Activated naive CD4-positive, alpha-beta T cell treated with anti-CD3 and anti-CD28 coated beads, Interleukin-2, amount 10 ng/mL, durations not matched to agents 7 days and 5 days (primary cell): ENCODE measurements at places on chromosomes 16 and 17.

DNA sequence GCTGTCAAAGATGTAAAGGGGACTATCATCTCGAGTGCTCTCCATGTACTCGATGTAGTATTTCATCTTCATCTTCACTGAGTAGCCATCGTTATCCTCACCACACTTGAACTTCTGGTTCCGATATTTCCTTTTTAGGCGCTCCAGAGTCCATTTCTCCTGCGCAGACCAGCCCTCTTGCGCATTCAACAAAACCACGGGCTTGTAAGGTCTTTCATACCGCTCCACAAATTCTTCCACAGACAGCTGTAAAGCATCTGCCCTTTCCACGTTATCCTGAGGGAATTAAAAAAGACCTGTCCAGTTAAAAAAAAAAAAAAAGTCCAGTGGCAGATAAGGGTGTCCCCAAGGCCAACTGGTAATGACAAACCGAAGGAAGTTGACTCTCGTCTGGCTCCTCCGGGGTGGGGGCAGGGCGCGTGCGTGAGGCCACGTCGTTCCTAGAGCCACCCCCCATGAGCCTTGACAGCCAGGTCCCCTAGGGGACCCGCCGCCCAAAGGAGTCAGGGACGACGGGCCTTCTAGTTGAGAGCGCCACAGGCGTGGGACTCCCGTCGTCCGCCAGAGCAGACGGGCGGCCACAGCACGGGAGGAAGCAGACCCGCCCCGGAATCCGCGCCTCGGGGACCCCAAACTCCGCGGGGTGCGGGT, 701 bp downstream of the JMJD6 start:
- no peaks in the 10 kb centered on the region for H3K27me3 ChIP-seq
- peak overlapping the region; percentile 96 for H3K4me3 ChIP-seq
- peaks cover 47% of the 10 kb centered on the region for H3K36me3 ChIP-seq
- H3K4me1 ChIP-seq = peaks cover 76% of the 10 kb centered on the region
- DNase-seq = peak; percentile 82

DNA sequence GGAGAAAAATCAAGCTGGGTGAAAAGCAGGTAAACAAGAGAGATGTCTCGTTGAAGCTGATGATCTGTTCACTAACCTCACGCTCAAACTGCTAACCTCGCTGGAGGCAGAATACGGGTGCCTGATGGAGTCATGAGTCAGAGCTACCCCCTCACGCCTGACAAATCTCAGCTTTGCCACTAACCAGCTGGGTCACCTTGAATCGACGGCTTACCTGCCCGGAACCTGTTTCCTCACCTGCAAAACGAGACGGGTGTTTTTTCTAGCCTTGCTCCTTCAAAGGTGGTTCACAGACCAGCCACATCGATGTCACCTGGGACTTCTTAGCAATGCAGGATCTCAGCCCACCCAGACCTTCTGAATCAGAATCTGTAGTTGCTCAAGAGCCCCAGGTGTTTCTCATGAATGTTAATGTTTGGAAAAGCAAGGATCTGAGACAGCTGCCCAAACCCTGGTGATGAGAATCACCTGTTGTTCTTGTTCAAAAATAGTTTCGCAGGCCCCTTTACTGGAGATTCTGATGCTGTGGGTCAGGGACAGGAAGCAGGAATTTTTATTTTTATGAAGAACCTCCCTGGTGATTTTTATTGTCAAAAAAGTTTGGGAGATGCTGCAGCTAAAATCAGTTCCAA, 56.9 kb downstream of the MARCHF10 start:
- no peak for DNase-seq
- H3K27me3 ChIP-seq = peaks cover 24% of the 10 kb centered on the region
- no peak overlapping the region for H3K4me3 ChIP-seq
- H3K4me1 ChIP-seq = no peaks in the 10 kb centered on the region
- H3K36me3 ChIP-seq = no peaks in the 10 kb centered on the region

DNA sequence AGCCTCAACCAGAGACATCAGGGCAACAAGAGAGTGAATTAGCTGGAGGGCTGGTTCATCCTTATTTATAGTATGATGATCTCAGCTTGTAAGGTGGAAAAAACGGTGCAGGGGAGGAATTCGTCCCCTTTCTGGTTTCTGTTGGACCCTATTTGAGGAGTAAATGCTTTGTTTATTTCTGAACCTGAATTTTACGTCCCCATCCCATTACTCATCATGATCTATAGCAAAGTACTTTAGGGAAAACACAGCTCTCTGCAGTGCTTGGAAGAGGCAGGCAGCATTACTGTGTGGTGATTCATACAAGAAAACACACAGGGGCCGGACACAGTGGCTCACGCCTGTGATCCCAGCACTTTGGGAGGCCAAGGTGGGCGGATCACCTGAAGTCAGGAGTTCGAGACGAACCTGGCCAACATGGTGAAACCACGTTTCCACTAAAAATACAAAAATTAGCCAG, 8.0 kb upstream of the VAT1L start:
- H3K36me3 ChIP-seq = no peaks in the 10 kb centered on the region
- peaks cover 3% of the 10 kb centered on the region for H3K27me3 ChIP-seq
- no peaks in the 10 kb centered on the region for H3K4me1 ChIP-seq
- no peak for DNase-seq
- no peak overlapping the region for H3K4me3 ChIP-seq

DNA sequence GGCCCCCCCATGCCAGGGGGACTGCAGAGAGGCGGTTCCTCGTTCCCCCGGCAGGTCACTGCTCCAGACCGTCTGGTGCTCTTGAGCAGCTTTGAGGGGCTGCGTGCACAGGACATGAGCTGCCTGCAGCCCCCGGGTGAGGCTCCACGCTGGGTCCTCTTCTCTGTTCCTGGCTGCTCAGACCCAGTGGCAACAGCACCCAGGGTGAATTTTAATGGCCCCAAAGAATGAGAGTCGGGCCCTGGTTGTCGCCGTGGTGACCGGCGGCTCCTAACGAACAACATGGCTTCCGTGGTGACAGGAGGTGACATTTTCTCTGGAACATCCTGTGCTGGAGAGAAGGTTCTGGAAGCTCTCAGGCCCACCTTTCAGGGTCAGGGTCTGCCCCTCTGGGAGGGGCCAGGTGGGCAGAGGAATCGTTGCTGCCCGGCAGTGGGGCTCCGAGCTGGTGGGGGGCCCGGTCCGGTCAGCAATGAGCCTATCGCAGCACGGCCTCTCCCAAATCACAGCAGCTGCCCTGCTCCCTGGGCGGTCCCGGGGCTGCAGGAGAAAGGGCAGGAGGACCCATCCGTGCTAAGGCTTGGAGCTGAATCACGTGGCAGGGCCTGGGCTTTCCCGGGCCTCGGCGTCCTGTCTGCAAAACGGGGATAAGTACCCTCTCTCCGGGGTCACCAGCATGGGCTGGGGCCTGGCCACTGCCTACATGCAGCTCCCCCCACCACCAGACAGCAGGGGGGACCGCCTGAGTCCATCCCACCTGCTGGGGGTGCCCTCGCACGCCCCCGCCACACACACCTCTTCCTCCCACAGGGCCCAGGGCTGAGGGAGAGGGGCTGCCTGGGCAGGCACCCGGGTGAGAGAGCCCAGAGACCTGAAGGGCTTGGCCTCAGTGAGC, 3.4 kb upstream of the C1QTNF8 start:
- H3K4me3 ChIP-seq = no peak overlapping the region
- H3K27me3 ChIP-seq = peaks cover 23% of the 10 kb centered on the region
- no peaks in the 10 kb centered on the region for H3K4me1 ChIP-seq
- DNase-seq = no peak
- no peaks in the 10 kb centered on the region for H3K36me3 ChIP-seq

DNA sequence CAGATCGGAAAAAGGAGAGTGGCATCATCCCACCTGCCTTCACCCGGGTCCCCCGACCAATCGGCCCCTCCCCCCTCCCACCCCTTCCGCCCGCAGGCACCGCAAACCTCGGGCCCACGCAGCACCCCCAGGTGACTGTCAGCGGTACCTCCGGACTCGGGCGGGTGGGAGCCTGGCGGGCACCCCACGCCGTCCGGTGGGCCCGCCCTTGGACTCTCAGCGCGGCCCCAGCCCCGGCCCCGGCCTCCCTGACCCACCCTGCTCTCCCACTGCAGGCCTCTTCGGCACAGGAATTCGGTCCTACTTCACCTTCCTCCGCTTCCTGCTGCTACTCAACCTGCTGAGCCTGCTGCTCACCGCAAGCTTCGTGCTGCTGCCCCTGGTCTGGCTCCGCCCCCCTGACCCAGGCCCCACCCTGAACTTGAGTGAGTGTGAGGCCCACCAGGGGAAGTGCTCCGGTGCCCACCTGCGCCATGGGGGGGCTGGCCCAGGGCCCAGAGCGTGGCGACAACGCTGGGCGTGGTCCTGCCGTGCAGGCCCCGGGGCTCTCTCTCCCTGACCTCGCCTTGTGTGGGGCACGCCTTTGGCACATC, 1.6 kb downstream of the TMC8 start:
- H3K36me3 ChIP-seq = peaks cover 64% of the 10 kb centered on the region
- DNase-seq = peak; percentile 84

- H3K4me1 ChIP-seq = peaks cover 6% of the 10 kb centered on the region
- H3K4me3 ChIP-seq = no peak overlapping the region
- H3K36me3 ChIP-seq = no peaks in the 10 kb centered on the region
- no peak overlapping the region for H3K27ac ChIP-seq
- peak; percentile 27 for DNase-seq
These were observed 39.6 kb upstream of the MEOX1 start for GRCh38 chr17:43701318-43701743.

- no peak for DNase-seq
- H3K36me3 ChIP-seq = no peaks in the 10 kb centered on the region
- H3K27ac ChIP-seq = no peak overlapping the region
- H3K4me1 ChIP-seq = no peaks in the 10 kb centered on the region
- H3K27me3 ChIP-seq = peaks cover 10% of the 10 kb centered on the region
These were observed 107.6 kb downstream of the GOSR1 start for GRCh38 chr17:30584810-30585209.

- peak overlapping the region; percentile 90 for H3K27ac ChIP-seq
- H3K36me3 ChIP-seq = peaks cover 63% of the 10 kb centered on the region
- H3K4me3 ChIP-seq = no peak overlapping the region
- peaks cover 83% of the 10 kb centered on the region for H3K4me1 ChIP-seq
- DNase-seq = peak; percentile 47
These were observed 9.4 kb downstream of the MAP3K14 start for GRCh38 chr17:45307290-45308015.

GRCh38 chr17:4509923-4510617, 11.4 kb downstream of the SPNS2 start:
- peaks cover 20% of the 10 kb centered on the region for H3K4me1 ChIP-seq
- no peak overlapping the region for H3K4me3 ChIP-seq
- H3K27me3 ChIP-seq = peaks cover 46% of the 10 kb centered on the region
- no peak for DNase-seq
- H3K27ac ChIP-seq = no peak overlapping the region
- H3K36me3 ChIP-seq = no peaks in the 10 kb centered on the region
